ENCODE measurements at places on chromosomes 1 and 21.
A peak's percentile ranks its signal among the peaks of the same experiment; 100 is the strongest.

- no peak for DNase-seq
Measured at GRCh38 chr1:2953688-2954285, 67.5 kb upstream of the ACTRT2 start.

DNA sequence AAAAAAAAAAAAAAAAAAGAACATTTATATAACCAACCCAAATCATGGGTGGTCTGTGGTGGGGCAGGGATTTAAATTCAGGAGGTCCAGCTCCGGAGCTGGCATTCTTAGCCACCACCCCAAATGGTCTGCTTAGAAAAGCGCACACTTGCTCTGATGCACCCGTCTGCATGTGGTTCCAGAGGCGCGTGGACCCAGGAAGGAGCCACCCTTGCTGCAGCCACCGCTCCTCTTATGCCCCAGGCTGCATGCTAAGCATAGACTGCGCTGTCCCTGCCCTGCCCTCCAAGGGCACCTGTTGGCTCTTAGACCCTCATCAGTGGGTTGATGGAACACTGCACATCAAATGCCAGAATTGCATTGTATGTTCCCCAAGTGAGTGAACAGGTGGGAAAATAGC is 41.4 kb downstream of the ATP5PO start:
- no peak for DNase-seq

- no peak for DNase-seq
Measured at GRCh38 chr1:43156026-43156425, 16.1 kb downstream of the EBNA1BP2 start.

DNA sequence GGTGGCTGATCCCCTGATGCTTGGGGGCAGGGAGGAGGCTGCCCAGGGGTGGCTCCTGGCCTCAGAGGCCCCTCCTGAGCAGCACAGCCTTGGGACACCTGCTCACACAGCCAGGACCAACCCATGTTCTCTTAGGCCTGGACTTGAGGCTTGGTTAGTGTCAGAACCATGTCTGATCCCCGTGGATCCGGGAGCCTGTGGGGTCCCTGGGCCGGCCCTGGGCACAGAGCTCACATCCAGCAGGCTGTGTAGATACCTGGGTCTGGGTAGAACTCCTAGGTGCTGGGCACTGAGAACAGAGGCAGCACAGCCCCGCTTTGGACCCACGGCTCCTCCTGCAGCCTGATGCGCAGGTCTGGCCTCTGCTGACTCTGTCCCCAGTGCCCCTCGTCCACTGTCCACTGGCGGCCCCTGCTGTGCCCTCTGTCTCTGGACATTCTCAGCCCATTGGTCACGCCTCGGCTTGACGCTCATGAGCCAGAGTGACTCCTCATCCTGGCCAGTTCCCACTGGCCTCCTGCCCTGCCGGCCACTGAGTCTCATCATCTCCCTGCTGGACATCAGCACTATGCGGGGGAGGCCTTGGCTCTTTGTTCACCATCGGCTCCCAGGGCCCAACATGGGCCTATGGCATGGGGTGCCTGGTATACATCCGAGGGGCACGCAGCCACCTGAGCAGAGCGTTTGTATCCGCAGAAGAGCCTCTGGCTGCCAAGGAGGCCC is 70.2 kb downstream of the TRIM11 start:
- DNase-seq, result no peak

DNA sequence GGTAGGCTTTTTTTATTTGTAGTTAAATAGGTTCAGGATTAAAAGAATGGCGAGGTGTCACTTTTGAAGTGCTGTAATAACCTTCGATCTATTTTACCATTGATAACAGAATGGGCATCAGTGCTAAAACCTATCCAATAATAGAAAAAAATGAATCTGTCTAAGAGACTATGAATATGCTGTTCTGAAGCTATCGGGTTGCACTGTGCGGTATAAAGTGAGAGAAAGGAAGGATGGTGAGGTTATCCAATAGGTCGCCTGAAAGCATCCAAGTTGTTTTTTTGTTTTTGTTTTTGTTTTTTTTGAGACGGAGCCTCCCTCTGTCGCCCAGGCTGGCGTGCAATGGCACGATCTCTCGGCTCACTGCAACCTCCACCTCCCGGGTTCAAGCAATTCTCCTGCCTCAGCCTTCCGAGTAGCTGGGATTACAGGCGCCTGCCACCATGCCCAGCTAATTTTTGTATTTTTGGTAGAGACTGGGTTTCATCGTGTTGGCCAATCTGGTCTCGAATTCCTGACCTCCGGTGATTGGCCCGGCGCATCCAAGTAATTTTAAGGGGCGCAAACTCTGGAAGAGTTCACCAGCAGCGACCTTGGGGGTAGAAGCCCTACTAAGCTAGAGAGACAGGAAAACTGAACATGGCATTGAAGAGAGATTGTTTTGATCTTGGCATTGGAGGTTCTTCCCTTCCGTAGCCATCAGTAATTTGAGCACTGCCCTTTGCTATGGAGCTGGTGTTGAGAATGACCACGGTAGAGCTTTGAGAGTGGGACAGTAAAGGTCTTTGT is 8.7 kb upstream of the MDM4 start:
- peak; percentile 39 for DNase-seq

DNA sequence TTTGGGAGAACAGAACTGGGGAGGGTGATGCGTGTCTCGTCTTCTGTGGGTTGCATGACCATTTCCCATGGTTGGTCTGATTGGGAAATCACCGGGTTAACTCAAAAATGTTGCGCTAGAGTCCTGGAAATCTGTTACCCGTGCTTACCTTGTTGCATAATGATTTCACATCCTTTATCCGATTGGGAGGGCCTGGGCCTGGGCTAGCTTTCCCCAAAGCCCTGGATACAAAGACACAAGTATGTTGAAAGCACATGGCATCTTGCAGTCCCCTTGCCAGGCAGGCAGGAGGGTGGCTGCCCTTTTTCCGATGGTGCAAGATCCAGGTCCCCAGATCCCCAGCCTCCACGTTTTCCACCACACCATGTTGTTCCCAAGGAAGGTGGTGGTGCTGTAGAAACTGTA is 582 bp downstream of the TRPM2 start:
- no peak for DNase-seq

DNA sequence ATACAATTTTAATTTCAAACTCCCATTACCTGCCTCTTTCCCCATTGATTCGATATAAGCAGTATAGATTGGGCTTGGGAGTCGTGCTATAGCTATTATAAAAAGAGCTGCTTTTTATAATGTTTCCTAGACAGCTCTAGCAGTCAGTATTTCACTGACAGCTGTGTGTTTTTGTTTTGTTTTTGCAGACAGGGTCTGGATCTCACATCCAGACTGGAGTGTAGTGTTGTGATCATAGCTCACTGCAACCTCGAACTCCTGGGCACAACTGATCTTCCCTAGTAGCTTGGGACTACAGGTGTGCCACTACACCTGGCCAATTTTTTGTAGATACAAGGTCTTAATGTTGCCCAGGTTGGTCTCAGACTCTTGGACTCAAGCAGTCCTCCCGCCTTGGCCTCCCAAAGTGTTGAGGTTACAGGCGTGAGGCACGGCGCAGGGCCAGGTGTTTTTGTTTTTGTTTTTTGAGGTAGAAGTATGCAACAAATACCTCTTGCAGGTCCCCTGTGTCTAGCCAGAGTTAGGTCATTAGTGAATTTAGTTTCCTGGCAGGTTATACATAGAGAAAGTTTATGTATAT is 1.7 kb downstream of the NASP start:
- DNase-seq, result no peak

DNA sequence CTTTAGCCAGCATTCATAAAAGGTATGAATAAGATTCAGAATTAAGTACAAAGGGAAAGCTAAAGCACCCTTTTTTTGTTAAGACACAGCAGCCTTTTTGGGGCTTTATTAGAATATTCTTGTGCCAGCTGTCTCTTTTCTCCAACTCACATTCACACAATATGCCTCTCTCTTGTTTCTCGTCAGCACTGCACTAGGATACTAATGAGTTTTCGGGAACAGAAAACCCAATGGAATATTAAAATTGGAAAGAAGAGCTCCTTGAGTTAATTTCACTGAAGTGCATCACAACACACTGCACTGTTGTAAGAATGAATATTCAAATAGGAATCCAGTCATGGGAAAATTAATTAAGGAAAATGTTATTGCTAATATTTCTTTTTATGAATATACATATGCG is 410.4 kb upstream of the BEND5 start:
- DNase-seq, result no peak

- DNase-seq, result no peak
Measured at GRCh38 chr1:55927702-55928290, 651.6 kb downstream of the PLPP3 start.

GRCh38 chr1:16351456-16351993 is 755 bp downstream of the FBXO42 start:
- no peak for DNase-seq

DNA sequence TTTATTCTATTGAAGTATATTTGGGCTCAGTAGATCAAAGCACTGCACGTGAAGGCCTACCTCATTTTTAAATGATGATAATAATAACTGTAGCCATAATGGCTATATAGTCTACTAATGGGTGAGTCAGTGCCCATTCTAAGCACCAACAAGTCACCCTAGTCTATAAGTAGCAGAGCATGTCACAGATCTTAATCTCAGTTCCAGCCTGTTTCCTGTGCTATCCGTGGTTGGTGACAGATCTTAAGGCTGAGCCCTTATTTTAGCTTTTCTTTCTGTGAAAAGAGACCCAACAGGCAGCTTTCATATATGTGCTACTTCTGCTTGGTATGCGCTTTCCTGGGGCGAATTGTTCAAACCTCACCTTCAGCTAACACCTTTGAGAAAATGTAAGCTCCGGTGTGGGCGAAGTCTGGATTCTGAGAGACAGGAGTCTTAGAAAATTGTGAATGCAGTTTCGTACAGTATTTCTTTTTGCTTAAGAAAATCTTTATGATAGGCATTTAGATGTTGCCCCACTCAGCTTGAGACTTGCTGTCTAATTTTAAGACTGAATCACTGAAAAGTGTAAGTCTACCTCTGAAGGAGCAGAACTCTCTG is 59.6 kb downstream of the FMN2 start:
- DNase-seq, result no peak

DNA sequence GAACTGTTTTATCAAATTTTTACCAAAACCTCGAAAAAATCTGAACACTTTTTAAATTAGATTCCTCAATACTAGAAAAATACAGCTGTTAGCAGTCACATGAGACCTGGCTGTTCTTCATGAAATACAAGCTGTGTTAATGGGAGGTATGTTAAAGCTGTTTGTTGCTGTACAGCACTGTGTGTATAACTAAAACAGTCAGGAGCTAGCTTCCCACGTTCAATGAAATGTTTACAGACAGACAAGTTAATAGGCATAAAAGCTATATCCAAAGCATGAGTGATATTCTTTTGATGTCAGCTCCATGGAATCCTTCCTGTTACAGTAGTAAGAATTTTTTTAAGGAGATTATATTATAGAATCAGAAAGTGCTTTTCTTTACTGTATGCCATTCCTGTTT is 223.2 kb upstream of the FOXD3 start:
- DNase-seq, result no peak

All from AG08395 (cell line).